ENCODE measurements at places on chromosomes 3 and 15.

DNA sequence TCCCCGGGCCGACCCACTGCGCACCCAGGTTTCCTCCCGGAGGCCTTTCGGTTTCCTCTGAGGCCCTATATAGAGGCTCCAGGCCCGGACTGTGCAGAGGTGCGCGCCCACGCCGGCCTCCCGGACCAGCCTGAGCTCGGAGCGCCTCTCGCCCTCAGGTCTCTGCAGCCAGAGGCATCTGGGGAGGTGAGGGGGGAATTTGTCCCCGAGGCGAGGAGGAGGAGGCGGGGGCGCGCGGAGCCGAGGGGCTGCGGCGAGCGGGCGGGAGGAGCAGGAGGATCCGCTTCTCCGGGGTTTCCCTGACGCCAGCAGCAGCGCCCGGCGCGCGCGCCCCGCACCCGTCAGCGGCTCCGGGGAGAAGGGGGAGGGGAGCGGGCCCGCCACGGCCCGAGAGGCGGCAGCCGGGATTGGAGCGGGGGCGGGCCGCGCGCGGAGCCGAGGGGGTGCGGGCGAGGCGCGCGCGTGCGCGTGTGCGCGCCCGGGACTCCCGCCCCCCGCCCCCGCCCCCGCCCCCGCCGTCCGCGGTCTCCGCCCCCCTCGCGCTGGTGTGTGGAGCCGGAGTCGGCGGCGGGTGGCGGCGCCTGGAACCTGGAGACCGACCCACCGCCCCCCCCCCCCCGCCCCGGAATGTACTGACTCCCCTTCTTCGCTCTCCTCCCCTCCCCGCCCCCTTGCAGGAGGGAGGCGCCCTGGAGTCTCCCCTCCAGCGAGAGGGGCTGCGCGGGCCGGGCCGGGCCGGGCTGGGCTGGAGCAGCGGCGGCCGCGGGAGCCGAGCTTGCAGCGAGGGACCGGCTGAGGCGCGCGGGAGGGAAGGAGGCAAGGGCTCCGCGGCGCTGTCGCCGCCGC, at the start of gene NEO1:
Gene NEO1, plus strand, starts transcription at position 657 of the 846 bp plus-strand sequence. CDS start 213 bp downstream, outside the sequence.
- DNase-seq = peak; percentile 78

DNA sequence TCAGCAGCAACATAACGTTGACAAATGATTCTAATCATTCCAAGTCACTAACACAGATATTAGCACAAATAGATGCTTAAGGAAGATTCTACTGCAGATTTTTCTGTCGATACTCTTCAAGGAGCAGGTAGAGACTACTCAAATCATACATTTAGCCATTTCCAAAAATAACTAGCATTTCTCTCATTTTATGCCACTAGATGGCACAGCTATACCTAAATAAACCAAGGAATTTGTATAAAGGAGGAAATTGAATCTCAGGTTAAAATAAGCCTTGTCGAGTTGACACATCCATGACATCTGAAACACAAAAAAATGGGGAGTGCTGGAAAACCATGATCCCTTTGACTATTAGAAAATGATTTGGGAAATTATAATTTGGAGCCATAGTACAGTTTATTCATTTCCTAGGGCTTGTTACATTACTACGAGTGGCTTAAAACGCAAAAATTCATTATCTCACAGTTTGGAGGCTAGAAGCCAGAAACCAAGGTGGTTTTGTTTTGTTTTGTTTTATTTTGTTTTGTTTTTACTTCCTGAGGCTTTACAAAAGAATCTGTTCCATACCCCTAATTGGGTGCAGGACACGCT, 59.5 kb upstream of the STRIT1 start:
- DNase-seq = peak; percentile 33

GRCh38 chr3:5498981-5499380, 311.5 kb downstream of the EDEM1 start:
- no peak for DNase-seq

DNA sequence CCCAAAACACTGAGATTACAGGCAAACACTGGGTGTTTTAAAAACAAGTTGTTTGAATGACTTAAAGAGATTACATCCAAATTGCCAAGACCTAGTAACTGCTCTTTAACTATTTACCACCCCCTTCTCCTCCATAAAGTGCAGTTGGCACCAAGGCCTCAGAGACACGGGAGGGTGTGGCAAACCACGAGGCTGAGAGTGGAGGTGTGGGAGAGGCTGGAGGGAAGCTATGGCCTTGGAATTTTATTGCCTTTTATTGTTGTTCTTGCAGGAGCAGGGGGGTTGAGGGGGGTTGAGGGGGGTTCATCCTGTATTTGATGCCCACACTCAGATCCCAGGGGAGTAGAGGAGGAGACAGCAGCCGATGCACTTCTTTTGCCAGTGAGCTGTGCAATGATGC, 75.9 kb upstream of the CTDSPL start:
- DNase-seq = no peak

DNA sequence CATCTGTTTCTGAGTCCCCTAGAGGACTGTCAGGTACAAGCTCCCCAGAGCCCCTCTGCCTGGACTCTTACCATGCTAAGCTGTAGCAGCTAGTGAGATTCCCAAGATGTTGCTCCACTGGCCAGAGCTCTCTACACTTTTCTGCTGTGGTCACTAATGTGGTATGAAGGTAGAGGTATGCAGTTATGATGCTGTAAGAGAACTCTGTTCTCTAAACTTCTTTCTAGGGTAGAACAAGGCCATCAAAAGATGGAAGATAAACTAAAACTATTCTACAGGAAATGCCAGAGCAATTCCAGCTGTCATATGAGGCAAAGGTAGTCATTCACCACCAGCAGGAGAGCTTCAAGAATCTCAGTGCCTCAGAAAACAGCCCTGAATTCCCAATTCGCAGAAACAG, 517.4 kb upstream of the ARRDC4 start:
- DNase-seq = no peak

- DNase-seq = no peak
These were observed 16.1 kb downstream of the ZNF106 start for GRCh38 chr15:42474827-42475226.

GRCh38 chr3:71718072-71718471, 7.1 kb downstream of the EIF4E3 start:
- no peak for DNase-seq

DNA sequence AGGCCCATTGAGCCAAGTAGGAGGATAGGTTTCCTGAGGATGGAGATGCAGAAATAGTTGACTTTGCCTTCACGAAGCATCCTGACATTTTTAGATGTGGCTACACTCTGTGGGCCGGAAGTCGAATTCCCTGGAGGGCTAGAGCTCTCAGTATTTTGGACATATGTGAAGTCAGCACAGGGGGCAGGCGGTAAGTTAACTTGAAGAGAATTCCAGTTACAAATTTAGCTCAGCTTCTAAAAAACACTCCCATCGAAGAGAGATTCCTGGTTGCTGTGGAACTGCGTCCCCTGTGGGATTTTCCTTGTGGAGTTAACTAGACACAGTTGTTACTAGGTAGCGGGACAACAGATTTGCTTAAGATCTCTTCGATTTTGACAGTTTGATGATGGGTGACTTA, 161.9 kb upstream of the RGMA start:
- no peak for DNase-seq

DNA sequence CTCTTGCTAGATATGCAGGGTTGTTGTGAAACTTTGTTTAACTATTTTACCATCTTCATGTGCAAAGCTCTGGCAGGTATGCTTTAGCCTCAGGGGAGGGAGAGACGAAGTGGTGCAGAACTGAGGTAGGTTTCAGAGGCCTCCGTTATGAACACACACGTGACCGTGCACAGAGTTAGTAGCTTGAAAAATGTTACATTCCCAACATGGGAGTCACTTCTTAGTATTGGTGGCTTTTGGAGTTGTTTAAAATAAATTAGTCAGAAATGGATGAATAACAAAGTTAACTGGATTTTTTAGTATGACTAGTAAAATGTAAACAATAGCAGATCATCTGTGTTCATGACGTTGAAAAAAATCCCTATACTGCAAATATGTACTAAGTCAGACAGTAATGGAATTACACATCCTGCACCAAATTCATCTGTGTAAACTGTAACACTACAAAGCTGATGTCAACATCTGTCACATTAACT, 279.6 kb downstream of the KLF13 start:
- DNase-seq = peak; percentile 9

DNA sequence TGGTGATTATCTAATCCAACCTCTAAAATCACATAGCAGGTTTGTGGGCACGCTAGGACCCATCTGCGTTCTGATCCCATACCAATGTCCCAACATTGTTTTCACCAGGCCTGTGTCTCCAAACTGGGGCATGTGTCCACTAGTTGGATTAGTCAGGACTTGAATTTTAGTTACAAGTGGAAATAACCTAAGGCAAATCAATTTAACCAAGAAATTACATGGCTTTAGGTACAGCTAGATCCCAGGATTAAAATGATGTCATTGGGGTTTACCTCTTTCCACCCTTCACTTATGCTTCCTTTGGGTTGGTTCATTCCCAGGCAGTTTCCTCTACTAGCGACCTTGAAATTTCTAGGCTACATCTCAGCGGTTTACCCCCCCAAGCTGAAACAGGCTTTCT, 47.2 kb upstream of the PXYLP1 start:
- DNase-seq = peak; percentile 94

GRCh38 chr15:33126559-33127290, 67.8 kb downstream of the FMN1 start:
- DNase-seq = peak; percentile 83

DNA sequence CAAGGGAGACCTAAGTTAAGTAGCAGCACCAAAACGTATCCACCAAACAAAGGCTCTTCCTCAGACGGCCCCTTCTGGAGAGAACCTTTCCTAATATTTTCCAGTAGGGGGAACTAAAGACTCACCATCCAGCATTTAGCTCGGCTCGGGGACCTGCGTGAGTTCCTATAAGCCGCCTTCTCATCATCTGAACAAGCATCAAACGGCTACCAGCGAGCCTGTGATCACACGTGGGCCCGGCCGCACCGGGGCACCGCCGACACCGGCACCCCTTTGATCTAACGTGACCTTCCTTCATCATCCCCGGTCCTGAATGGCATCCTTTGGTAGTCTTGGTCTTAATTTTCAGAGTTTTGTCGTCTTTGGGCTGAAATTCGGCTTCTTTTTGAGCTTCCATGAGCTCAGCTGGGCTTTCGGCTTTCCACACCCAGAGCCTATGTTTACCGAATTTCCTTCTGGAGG, 1.4 kb upstream of the ROBO2 start:
- DNase-seq = peak; percentile 67

DNA sequence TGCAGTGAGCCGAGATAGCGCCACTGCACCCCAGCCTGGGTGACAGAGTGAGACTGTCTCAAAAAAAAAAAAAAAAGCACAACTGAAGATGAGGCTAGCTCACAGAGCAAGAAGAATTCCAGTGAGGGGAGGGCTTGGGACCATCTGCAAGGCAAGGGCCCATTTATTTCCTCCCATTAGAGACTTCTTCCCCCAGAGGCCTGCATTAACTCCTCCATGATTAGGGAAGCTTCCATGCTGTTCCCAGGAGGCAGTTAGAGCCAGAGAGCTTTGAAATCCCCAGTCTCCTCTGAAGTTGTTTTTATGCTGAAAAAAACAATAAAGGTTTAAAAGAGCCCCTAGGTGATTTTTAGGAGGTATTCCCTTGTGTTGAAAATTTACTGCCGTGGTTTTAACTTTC, 54.3 kb upstream of the ADCY5 start:
- DNase-seq = no peak
